ENCODE measurements at places on chromosomes 2 and 18.
A peak's percentile ranks its signal among the peaks of the same experiment; 100 is the strongest.

GRCh38 chr2:11933854-11934253 lies 187.4 kb downstream of the LPIN1 start:
- peak; percentile 37 for DNase-seq

DNA sequence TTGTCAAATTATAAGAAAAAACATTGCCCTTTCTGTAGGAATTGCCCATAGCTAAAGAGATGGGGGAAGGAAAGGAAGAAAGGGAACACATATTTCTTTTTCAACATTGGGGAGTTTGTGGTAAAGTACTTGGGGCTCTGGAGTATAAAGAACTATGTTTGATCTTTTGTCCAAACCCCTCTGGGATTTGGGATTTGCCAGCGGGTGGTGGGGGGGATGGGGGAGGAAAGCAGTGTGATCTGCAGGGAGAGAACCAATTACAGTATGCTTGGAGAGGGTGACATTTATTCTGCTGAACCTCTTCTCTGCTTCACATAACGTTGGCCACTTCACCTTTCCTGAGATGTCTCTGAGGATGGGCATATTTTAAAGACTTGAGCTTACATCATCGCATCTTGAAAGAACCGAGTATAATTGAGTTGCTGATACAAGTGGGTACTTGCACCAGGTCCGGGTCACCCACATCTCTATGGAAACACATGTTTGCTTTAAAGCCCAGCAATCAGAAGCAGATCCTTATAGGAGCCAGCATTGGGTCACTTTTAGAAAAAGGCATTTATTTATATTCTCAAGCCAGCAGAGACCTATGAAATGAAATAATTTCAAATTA lies 73.1 kb downstream of the SPATS2L start:
- DNase-seq: no peak

DNA sequence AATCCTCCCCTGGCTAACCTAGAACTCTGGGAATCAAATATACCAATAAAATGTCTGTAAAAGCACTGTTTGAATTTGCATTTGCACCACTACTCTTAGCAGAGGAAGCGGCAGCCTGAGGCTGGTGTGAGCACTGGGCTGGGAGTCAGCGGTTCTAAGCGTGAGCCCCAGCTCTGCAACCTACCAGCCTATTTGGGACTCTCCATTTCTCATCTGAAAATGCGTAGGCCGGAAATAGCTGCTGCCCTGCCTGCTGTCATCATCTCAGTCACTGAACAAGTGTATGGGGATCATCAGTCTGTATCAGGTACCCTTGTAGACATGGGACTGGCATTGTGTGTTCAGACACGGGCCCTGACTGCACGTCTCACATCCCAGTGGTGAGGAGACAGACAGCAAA lies 194.3 kb downstream of the ANKRD30B start:
- no peak for DNase-seq

- DNase-seq: no peak
Observed at GRCh38 chr2:151551556-151551955, 141.9 kb downstream of the RIF1 start.

DNA sequence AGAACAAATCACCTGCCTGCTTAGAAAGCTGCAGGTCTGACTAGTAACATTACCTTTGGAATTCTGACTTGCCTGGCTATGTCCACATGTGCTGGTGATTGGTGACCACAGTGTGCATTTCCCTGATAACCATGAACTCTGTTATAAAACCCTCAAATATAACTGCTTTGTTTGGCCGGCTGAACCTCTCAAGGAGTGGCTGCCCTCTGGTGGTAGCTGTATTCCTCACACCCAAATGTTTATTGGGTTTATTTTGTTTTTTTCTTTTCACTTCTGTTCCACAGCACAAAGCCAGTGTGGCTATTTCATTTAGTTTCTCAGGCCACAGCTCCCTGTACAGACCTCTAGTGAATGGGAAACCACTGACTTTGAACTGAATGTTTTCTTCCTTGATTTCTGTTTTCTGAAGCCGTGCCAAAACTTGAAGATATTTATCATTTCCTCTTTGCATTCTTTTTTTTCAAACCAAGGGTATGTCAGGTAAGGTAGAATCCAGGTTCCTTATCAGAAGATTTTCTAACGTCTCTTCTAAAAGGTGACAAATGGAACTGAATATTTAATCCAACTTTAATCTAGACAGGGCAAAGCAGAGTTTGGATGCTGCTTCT lies 549.0 kb upstream of the VRK2 start:
- peak; percentile 18 for DNase-seq

- DNase-seq: no peak
Observed at GRCh38 chr2:216780843-216781242, 79.0 kb downstream of the TNP1 start.

GRCh38 chr2:132586835-132587234 lies 83.2 kb downstream of the LYPD1 start:
- no peak for DNase-seq

DNA sequence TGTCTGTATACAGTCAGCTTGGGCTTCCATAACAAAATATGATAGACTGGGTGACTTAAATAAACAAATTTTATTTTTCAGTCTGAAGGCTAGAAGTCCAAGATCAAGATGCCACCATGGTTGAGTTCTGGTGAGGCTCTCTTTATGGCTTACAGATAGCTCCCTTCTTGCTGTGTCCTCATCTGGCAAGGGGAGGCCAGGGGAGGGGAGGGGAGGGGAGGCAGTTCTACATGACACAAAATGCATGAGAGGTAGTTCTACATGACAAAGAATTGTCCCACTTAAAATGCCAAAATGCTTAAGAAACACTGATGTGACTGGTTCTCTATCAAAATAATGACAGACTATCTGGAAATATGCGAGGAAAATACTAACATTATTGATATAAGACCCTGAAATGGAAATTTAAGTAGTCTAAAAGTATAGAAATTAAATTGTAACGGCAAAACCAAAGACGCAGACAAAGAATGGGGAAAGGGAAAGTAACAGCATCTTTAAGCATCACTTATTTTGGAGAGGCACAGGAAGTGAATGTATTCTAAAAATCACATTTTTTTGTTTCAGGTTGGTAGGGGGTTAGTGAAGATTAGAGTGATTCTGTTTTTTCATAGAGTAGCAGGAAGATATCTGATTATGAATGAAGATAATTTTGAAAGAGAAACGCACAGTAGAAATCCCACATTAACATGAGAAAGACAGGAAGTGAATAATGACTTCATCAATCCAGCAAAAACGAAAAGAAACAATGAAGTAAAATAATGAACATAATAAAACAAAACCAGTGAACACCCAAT lies 131.4 kb downstream of the STRN start:
- no peak for DNase-seq

DNA sequence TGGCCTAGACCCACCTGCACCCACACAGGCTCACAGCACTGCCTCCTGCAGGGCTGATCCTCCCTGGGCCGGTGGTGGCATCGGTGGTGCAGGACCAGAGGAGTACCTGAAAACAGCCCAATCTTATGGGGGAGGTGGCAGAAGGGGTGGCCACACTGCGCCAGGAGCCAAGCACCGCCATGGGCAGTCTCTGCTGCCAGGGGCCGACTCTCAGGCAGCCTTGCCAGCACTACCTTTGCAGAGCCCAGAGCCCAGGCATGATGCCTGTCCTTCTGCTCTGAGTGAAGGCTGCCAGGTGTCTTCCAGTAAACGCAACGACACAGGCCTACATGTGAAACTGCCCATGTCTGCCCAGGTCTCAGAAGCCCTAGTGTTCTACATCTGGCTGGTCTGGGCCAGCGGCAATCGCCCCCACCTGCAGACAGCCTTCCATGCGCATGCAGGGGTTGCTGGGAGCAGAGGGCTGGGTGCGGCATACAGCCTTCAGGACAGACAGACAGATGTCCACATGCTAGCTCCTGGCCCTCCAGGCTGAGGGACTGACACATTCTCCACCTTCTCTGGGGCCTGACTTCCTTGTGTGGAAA lies 6.8 kb downstream of the HS6ST1 start:
- no peak for DNase-seq

GRCh38 chr2:22807872-22808271 lies 577.1 kb upstream of the KLHL29 start:
- no peak for DNase-seq

DNA sequence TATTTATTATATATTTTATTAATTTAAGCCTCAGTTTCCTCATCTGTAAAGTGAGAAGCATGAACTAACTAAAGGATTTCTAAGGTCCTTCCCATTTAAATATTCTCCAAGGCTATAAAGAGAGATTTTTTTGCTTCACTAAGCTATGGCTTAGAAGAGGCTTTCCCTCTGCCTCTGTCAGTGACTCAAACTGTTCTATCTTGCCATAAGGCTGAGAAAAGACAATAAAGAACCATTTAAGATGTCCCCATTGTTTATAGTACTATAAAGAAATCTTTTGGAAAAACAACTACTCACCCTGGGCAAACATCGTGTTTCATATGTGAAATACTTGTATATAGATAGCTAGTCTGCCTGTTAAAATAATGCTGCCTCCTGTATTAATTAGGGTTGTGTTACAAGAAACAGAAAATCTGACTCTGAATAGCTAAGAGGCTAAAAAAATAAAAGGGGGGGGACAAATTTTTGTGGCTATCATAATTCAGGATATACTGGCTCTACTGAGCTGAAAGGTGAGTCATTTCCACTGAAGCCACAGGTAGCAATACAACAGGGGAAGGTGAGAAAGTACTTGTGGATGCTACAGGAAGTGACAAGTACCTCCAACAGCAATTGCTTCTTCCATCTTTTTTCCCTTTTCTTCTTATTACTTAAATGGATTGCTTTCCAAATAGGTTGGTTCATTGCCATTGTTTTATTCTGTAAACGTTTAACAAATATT lies 25.4 kb downstream of the EPHA4 start:
- no peak for DNase-seq

DNA sequence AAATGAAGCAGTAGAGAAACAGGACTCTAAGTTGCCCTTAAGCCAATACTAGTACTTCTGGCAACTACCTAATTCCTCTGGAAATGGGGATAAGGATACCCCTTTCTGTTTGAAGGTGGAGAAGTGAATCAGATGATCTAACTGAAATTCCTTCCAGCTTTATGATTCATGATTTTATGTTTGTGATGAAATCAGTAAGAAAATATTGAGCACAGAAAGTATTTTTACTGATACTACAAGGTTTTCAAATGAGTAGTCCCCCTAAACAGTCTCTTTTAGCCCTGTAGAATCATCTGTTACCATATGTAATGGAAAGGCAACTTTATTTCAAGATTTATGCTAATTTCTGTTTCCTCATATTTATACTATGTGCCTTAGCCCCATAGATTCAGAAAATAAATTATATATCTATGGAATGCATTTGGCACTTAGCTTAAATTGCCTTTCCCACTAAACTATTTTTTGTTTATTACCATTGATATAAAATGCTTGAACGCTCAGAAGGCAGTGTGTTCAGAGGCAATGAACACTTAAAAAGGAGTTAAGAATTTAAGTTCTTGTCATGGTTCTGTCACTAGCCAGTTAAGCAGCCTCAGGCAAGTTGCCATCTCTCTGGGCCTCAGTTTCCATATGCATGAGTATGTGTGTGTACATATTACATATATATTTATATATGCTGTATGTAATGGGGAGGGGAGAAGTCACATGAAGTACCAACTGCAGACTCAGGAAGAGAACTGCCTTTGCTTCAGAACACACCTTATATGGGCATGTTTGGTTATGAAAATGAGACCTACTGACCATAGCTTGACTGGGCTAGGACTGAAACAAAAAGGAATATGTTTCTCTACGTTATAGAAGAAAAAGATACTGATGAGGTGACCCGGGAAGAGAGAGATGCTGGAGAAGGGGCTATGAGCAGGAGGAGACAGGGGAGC lies 97.7 kb downstream of the CDC42EP3 start:
- no peak for DNase-seq

GRCh38 chr18:6592522-6592921 lies 137.0 kb upstream of the ARHGAP28 start:
- no peak for DNase-seq

GRCh38 chr18:77067291-77068061 lies 65.1 kb downstream of the MBP start:
- no peak for DNase-seq

GRCh38 chr18:75683426-75683825 lies 255.9 kb upstream of the SMIM21 start:
- DNase-seq: no peak

GRCh38 chr18:10516078-10516477 lies 9.7 kb upstream of the NAPG start:
- no peak for DNase-seq

- no peak for DNase-seq
Observed at GRCh38 chr2:143148011-143148410, 18.8 kb downstream of the ARHGAP15 start.

- no peak for DNase-seq
Observed at GRCh38 chr18:8241731-8242130, 367.5 kb upstream of the RAB12 start.

DNA sequence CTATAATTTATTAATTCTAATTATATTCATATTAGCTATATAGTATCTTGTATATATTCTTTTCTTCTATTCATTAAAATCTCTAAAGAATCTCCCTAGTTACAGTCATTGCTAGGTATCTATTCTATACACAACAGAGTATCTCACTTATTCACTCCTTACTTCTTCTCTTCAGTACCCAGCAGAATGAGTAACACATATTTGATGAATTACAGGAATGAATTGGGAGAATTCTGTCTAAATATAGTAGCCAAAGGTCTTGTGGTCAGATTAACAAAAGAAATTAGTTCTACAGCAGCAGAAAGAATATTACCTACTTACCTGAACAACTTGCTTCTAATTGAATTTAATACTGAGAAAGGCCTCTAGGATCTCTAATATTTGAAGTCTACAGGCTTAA lies 758.0 kb upstream of the ZEB2 start:
- DNase-seq: no peak

GRCh38 chr2:162963156-162963555 lies 124.6 kb upstream of the KCNH7 start:
- DNase-seq: no peak

GRCh38 chr2:234051374-234052070 lies 1.0 kb downstream of the SPP2 start:
- no peak for DNase-seq

- no peak for DNase-seq
Observed at GRCh38 chr18:27110319-27110718, 74.8 kb downstream of the CHST9 start.

- no peak for DNase-seq
Observed at GRCh38 chr2:14348247-14348646, 284.3 kb upstream of the LRATD1 start.

DNA sequence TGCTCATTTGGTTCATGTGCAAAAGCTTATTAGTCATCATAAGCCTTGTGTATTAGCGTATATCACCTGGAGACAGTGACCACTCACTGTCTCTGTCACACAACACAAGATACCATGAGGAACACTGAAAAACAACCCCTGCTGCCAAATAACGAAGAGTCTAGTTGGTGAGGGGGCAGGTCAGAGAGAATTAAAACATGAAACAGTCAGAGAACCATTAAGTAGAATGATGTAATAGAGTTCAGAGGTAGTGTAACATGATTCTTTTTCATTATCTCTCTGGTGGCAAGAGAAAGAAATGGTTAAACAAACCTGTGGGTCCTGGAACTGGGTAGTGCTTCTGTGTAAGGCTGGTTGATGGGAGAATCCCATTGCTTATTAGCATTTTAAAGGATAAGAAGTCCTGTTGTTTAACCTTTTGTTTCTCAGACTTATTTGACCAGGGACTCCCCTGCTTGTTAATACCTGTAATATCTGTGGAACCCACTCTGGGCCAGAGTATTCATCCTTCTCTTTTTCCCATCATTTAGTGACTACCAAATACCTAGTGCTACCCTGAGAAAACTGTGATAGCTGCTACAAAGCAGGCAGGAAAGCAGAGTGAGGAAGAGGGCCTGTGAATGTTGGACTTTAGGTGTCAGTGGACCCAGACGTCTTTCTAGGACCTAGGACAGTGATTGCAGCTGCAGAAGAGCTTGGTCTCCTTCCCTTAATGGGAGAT lies 38.0 kb downstream of the PTRHD1 start:
- DNase-seq: peak; percentile 39

GRCh38 chr2:222196159-222196558 lies 102.6 kb downstream of the PAX3 start:
- DNase-seq: no peak
